ENCODE measurements at places on chromosomes 5 and 9.

GRCh38 chr5:52674815-52675545 is 112.7 kb upstream of the ITGA1 start:
- DNase-seq: no peak

- DNase-seq: no peak
Observed at GRCh38 chr9:86354818-86355309, 654 bp upstream of the TUT7 start.

GRCh38 chr9:90914868-90915483 is 113.4 kb downstream of the SYK start:
- DNase-seq: peak; percentile 80

DNA sequence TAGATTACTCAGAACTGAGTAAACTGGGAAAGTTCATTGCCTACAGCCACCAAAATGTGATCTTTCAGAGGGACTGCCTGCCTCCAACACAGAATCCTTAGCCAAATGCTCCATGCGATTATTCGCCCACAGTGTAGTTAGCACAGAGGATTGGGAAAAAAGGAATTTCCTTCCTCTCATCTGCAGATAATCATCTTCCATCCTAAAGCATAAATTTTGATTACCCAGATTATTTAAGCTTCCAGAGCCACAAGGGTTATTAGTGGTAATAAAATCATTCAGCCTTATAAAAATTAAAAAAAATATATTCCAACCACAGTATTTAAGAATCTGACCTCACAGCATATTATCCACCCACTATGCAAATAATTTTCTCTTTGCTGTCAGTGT is 285.3 kb upstream of the GRAMD2B start:
- no peak for DNase-seq

- no peak for DNase-seq
Observed at GRCh38 chr5:55600497-55601203, 65.9 kb upstream of the PLPP1 start.

DNA sequence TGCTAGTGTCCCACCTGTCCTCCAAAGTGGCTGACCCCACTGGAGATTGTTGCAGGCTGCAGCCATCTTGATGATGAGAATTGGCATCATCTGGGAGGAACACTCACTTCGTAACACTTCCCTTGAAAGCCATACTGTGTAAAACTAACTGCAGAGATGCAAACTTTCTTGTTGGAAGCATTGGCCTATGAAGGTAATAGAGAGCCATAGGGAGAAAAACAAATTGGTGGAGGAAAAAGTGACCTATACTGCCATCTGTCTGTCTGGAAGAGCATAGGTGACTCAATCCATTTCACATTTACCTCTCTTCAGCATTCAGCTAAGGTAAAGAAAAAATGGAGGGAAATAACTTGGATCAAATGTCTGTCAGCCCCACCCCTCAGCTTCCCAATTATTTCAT is 473.4 kb downstream of the NTRK2 start:
- no peak for DNase-seq

- DNase-seq: no peak
Observed at GRCh38 chr5:62977661-62978060, 399.0 kb downstream of the LRRC70 start.

- DNase-seq: no peak
Observed at GRCh38 chr5:147691130-147691529, 91.4 kb downstream of the JAKMIP2 start.

DNA sequence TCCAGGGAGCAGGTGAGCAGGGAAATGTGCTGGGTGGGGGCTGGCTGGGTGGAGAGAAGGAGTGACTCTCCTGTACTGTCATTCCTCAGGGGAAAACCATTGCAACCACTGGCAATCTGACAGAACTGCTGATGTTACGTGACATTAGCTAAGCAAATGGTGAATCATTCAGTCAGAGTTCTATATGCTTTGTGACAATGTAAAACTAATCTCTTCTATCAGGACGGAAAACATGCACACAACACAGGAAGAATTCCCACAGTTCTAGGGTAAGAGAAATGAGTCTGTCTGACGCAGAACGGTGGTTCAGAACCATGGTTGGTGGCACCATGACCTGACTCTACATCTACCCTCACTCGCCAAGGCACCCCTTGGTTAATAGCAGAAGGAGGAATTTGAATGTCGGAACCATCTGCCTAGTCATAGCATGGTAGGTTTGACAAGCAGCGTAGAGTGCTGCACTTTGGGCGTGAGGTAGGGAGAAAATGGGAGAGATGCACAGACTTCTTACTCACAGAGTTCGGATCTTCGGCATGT is 243.6 kb upstream of the PANK3 start:
- peak; percentile 51 for DNase-seq

DNA sequence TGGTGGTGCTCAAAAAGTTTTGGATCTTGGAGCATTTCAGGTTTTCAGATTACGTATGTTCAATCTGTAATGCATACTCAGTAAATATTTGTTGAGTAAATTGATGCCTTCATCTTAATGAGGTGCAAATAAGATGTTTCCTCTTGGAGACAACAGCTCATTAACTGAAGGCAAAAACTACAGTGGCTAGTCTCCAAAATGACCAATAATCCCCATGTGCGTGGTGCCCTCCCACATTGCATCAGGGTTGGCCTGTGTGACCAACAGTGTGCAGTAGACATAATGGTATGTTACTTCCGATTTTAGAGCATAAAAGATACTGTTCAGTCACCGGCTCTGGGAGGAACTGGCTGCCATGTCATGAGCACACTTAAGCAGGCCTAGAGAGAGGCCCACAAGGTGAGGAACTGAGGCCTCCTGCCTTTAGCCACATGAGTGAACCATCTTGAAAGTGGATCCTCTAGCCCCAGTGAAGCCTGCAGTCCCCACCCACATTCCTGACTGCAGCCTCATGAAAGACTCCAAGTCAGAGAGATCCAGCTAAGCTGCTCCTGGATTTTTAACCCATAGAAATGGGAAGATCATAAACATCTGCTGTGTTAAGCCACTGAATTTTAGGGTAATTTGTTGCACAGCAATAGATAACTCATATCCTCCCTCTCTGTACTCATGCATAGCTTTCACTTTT is 55.7 kb downstream of the LIFR start:
- DNase-seq: no peak

DNA sequence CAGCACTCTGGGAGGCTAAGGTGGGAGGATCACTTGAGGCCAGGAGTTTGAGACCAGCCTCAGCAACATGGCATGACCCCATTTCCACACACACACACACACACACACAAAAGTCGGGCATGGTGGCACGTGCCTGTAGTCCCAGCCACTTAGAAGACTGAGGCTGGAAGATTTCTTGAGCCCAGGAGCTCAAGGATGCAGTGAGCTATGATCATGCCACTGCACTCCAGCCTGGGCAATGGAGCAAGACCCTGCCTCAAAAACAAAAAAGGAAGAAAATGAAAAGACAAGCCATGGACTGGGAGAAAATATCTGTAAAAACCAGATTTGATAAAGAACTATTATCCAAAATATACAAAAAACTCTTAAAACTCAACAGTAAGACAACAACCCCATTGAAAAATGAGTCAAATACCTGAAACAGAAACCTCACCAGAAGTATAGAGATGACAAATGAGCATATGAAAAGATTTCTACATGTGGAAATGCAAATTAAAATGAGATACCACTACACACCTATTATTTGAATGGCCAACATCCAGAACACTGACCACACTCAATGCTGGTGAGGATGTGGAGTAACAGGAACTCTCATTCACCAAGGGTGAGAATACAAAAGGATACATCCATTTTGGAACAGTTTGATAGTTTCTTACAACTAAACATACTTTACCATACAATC is 24.7 kb downstream of the DNAJA1 start:
- DNase-seq: no peak

GRCh38 chr5:10695055-10695649 is 65.9 kb downstream of the DAP start:
- DNase-seq: peak; percentile 17

DNA sequence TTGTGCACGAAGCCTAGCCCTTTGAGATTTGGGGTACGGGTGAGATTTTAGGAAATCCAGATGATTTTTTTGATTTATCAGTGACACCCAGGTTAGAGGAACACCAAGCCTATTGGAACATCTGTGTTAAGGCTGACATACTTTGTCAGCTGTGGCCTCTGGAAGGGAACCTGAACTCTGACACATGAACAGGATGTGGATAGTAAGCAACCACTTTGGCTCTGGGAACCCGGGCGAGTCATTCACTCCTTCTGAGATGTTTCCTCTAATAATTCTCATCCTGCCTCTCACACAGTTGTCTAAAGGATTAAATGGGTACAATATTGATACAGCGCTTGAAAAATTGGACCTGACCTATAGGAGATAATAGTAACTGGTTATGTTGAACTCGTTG is 67.8 kb downstream of the FGF1 start:
- peak; percentile 61 for DNase-seq

DNA sequence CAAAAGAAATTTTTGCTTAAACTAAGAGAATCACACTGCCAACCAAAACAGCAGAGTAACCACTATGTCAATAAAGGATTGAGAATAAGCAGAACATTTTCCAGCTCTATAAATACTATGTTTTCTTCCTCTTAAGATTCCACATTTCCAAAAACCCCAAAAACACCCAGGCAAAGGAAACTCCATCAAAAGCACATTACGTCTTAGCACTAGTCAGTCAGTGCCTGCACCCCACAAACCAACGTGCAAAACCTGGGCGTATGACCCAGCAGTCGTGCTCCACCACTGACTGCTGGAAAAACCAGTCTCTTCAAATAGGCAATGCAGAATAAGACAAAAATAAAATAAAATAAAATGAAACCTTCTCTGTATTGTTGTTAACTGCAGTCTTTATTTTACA is 85.3 kb downstream of the GNAQ start:
- no peak for DNase-seq

GRCh38 chr5:80566711-80567259 is 3.3 kb downstream of the ANKRD34B start:
- no peak for DNase-seq

DNA sequence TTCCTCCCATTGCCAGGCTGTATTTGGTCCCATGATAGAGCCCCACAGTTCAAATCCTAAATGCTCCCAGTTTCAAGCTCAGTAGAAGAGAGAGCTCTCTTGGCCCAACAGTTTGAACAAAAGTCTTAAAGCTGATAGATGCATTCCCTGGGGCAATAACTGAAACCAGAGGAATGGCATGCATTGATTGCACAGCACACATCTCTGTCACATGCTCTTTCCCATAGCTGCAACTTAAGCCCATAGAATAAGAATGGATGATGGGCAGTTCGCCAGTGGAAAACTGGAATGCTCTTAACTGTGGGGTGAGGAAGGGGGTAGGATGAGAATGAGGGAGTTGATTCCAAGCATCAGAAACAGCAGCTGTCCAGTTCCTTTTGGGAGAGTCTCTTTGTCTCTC is 1942.4 kb upstream of the WWC1 start:
- DNase-seq: no peak

DNA sequence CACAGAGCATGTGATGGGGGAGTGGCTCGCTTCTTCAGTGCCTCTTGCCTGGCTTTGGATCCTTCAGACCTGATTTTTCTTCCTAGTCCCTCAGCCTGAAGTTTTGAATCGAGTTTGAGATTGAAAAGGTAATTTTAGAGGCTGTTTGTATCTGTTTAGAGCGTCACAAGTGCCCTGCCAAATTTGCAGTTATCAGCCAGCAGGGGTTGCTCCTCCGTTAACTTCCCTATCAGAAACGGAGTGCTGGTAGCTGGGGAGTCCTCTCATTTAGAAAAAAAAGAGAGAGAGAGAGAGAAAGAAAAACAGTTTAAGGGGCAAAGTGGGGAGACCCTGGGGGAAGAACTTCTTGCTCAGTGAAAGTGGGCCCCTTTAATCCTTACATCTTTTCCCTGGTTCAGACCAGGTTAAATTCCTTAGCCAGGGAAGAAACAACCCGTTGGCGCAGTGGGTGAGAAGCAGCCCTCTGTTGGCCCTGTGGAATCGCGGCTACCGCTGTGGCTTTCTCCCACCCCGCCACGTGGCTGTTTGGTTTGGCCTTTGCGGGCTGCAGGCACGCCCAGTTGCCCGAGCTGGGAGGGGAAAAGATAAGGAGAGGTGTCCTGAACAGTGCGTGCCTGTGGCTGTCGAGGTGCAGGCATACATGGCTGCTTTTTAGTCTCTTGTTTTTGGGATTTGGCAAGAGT is 576.7 kb upstream of the ACO1 start:
- DNase-seq: no peak

DNA sequence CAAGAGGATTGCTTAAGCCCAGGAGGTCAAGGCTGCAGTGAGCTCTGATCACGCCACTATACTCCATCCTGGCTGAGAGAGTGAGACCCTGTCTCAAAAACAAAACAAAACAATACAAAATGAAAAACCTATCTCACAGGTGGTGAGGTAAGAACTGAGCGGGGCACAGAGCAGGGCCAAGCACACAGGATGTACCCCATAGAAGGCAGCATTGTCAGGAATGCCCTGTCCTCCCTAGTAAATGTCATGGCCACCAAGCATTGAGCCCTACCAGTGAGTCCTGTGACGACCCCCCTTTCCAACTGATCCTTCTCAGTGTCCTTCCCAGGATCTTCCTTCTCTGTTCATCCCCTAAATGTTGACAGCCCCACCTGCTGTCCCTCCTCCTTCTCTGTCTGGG is 44.6 kb upstream of the ALDH1B1 start:
- no peak for DNase-seq

DNA sequence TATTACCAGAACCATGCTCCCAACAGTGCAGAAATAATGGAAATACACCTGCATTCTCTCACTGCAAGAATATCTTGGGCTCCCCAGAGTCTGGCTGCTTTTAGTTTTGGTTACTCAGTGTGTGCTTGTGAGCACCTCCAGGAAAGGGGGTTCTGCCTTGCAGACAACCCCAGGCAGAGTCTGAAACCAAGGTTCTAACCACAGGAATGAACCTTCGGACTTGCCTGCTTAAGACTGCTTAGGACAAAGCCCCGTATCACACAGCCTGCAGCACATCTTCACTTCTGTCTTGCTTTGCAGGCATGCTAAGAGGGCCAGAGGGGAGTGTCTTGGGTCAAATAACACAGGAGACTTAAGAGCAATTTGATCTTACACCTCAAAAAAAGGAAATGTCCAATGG is 94.8 kb upstream of the SPATA31C2 start:
- DNase-seq: no peak

GRCh38 chr9:89661956-89662717 is 57.3 kb downstream of the GADD45G start:
- no peak for DNase-seq
